ENCODE measurements at places on chromosomes 6 and 20.

- DNase-seq = no peak
Observed at GRCh38 chr6:100886076-100886475, 4.9 kb upstream of the ASCC3 start.

GRCh38 chr6:113619077-113619476 is 238.1 kb upstream of the MARCKS start:
- DNase-seq = no peak

DNA sequence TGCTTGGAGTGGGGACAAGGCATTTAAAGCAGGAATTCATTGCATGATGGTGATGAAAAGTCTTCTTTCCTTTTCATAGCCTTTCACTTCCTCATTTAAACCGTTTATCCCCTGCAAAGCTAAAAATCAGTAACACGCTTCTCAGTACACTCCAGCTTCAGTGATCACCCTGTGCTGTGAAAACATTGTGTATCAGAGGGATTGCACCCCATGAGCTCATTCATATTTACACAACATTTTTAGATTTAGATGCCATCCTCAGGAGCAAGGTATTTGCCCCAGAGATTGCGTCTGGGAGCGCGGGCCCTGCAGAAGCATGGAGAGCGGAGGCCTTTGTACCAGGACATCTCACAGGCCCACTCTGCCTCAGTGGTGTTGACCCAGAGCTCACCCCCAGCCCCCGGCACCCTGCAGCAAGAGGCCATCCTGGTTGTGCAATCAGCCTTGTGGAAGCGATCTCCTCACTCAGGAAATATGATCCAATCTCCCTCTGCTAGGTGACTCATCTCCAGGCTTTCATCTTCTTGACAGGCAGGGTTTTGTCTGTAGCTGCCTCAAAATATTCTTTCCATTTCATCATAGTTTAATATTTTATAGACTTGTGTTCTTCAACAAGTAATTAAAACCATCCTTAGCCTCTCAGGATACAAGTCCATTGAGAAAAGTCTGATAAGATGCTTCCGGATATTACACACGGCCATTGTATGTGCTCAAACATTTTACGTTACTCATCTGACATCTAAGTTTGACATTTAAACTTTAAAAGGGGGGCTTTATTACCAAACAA is 38.9 kb upstream of the THBS2 start:
- DNase-seq = no peak

GRCh38 chr20:17856024-17856564 is 112.5 kb downstream of the SNX5 start:
- no peak for DNase-seq

DNA sequence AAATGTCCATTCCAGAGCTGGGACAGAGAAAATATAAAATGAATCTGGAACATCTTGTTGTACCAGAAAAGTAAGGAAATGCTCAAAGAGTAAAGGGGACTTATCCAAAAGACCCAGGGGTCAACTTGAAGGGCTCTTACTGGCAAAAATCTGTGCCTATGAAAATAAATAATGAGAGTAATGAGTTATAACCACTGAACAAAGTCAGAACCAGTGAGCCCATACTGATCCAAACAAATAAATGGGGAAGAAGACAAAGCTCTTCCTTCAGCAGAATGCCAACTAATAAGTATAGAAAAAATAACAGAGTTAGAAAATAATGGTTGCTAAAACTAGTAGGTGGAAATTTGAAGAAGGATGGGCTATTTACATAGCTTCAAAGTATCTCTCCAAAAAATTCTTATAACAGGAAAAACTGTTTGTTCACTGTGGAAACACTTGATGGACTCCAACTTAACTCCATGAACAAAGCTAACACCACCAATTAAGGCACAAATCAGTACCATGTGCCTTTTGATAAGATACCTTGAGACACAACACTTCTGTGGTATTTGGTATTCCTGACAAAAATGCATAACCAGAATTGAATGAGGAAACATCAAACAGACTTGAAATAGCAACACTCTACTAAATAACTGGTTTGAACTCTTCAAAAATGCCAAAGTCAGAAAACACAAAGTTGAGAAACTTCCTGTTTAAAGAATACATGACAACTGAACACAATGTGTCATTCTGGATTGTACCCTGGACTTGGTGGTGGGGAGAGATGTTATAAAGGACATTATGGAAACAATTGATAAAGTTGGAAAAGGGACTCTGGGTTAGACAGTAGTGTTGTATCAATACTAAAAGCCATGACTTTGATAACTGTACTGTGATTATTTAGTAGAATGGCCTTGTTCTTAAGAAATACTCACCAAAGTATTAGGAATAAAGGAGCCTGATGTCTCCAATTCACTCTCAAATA is 197.5 kb downstream of the ISM1 start:
- DNase-seq = no peak

Data from dorsolateral prefrontal cortex (tissue), 122 donors.